ENCODE measurements at places on chromosomes 13 and 19.

- no peak for DNase-seq
Measured at GRCh38 chr13:77919246-77919920, 752 bp upstream of the EDNRB start.

GRCh38 chr19:3336680-3337523 is 29.5 kb upstream of the NFIC start:
- no peak for DNase-seq

- no peak for DNase-seq
Measured at GRCh38 chr13:99421758-99422585, 79.3 kb upstream of the TM9SF2 start.

DNA sequence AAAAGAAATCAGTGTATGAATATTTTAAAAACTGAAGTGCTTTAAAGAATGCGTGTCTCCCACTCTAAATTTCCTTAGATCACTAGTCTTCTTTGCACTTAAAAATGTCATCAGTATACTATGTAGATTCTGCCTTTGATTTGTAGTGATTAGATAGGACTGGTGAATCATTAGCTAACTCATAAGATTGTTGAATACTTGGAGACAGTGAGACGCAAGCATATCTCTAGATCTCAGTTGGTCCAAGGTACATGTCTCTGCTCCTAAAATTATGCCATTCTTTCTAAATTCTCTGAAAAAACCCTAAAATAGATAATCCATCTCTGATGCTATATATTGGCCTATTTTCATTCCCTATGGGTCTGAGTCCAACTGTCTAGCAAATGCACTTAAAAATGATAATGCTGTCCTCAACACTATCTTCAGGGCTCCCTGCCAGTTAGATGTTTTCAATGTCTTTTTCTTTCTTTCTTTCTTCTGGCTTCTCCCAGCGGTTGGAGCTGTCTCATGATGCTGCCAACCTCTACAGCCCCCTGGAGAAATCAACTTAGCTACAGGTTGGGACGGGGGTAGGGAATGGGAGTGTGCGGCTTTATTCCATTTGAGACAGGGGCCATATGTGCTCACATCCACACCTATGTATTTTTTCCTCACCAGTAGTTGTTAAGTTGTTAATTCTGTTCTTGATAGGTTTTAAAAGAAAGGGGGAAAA is 301.0 kb downstream of the NDFIP2 start:
- no peak for DNase-seq

DNA sequence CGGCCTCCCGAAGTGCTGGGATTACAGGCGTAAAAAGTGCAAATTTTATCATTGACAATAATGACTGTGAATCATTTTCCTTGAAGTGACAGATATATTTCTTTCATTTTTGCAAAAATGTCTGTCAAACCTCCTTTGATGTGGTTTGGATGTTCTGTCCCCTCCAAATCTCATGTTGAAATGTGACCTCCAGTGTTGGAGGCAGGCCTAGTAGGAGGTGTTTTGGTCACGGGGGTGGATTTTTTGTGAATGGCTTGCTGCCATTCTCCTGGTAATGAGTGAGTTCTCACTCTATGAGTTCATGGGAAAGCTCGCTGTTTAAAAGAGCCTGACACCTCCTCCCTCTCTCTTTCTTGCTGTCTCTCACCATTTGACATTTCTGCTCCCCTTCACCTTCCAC is 5.5 kb upstream of the SLC1A6 start:
- no peak for DNase-seq

- DNase-seq: no peak
Measured at GRCh38 chr19:24074720-24075454, 12.1 kb upstream of the ZNF254 start.

DNA sequence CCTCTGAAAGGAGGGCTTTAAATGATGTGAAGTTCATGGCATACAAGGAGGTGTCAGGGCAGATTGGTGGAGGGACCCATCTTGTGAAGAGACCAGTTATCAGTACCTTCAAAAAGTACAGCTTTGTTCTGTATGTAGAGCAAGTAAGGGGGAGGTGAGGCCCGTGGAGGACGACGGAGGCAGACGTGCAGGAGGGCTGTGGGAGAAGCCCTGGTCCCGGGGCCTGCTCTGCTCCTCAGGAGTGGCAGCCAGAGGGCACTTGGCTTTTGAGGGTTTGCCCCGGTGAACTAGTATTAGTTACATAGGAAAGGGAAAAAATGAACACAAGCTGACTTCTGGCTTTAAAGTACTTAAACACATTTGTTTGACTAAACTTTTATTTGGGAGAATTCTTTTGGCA is 42.1 kb downstream of the COG3 start:
- no peak for DNase-seq
